CD4-positive, alpha-beta T cell treated with Interleukin-17A for 1 hour (primary cell): ENCODE measurements at places on chromosomes 5 and 9.

- peak; percentile 95 for DNase-seq
These were observed at the start of gene OXCT1 for GRCh38 chr5:41869724-41870626. OXCT1 (minus strand) TSS chr5:41870425; CDS start chr5:41870358, 67 bp downstream.

- no peak for DNase-seq
These were observed 28.7 kb downstream of the PTTG1 start for GRCh38 chr5:160450164-160450932.

DNA sequence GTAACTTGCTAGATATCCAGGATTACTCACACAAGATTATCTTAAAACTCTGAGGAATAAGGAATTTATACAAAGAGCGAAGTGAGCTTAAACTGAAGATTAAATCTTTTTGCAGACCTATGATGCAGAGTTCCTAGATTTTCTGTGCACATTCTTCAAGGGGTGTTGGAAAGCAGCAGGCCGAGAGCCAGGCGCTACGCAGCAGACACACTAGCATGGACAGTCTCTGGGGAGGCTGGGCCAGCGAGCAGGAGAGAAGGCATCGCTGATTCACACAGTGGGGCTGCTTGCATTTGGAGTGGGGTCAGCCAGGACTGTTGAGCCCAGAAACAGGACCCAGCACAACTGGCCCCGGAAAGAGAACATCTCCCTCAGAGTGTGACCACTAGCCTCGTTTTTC, 136.3 kb downstream of the ADAMTS16 start:
- no peak for DNase-seq

- no peak for DNase-seq
These were observed 46.9 kb upstream of the GAS1 start for GRCh38 chr9:86994231-86994630.

DNA sequence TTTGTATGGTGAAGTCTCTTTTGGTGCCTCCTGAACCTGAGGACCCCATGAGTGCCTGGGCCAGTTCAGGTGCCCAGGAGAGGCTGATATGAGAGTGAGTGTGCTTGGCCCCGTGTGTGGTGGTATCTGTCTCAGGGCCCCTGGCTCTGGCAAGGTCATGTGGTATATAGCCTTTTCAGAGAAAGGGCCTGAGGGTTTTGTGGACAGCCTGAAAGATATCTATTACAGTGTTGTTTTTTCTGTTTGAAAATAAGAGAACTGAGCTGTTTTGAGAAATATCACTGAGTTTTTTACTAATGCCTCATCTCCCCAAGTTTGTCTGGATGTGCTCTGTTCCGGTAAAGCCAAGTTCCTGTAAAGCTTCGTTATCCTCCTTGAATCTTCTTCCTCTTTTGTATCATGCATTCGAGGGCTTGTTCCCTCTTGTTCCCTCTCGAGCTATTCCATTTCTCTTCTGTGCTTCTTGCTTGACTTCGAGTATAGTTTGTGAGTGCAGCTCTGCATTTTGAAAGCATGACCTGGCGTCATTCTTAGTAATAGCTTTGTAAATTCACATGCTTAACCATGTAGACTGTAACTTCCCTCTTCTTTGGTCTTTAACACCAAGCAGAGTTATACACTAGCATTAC, 122.3 kb downstream of the MAST4 start:
- DNase-seq: no peak

DNA sequence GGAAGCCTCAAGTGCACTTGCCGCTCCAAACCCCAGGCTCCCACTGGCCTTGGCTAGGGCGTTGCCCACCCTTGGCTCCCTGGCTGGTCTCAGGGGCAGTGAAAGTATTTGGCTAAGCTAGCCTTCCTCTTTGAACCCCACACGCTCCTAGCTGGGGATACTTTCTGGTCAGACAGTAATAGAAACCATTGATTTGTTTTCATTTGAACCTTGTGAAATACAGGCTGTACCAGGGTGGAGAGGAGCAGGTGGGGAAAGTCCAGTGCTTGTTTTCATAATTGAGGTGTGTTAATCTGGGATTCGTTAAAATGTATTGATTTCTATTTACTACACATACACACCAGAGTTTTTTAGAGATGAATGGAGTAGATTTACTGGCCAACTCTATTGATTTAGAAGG, 45.9 kb upstream of the TRMT10B start:
- no peak for DNase-seq

- DNase-seq: no peak
These were observed 185.1 kb upstream of the ELAVL2 start for GRCh38 chr9:24011009-24011717.

DNA sequence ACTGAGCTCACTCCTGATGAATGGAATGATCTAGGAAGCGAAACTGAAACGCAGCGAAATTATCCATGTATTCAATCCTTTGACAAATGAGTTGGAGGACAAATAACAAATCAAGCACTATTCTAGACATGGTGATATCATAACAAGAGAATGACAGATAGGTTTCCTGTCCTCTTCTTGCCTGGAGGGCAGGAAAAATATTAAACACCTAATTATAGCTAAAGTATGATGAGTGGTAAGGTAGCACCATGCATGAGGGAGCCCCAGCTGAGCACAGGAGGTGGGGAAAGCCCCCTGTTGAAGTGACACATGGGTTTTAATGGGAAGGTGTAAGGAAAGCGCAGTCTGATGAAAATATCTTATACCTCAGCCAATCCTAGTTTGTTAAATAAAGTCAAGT, 225.2 kb downstream of the NPR3 start:
- no peak for DNase-seq
